Small intestine (tissue), 16 donors: ENCODE measurements at places on chromosomes 11 and 22. TPM values are rescaled to one million over a fixed set of nuclear protein-coding genes. Genes with fewer than 3 reads are reported as not detected.

Gene B4GAT1
- 16.5 TPM for polyA plus RNA-seq

Gene SLC25A18
- 2.1 TPM for polyA plus RNA-seq

Gene KRTAP5-1
- polyA plus RNA-seq = not detected

Gene PNPLA3
- polyA plus RNA-seq = 0.53 TPM

Gene NF2
- polyA plus RNA-seq = 8.1 TPM

Gene SMTNL1
- not detected for polyA plus RNA-seq

- H3K27me3 ChIP-seq = no peaks in the 10 kb centered on the region
- H3K27ac ChIP-seq = no peak overlapping the region
- no peaks in the 10 kb centered on the region for H3K4me1 ChIP-seq
- H3K36me3 ChIP-seq = peaks cover 6% of the 10 kb centered on the region
Measured at GRCh38 chr11:9130297-9130696, 38.9 kb upstream of the SCUBE2 start.

DNA sequence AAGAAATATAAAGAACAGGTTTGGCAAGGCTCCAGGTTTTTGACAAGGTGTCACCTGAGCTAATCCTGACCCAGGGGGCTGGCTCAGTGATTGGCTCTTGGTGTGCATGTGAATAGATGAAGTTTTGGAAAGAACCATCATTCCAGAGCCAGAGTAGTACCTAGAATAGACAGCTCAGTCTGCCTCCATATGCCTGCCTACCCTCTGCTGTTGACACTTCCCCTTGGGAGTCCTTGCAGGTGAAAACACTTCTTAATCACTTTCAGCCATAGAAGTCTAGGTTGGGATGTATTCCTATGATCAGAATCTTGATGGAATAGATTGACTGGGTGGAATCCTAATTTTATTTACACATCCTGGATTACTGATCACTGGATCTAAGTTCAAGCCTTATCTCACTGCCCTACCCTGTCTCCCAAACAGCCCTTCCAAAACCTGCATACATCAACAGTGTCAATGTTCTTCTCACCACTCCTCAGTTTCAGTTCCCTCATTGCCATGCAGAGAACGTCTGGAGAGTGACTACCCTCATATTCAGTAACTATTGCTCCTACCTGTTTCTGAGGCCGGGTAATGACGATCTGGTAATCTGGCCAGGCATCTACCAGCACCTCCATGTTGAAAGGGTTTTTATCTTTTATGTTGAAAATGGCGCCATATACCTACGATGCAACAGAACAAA lies 6.7 kb downstream of the GLYATL2 start:
- H3K27ac ChIP-seq = no peak overlapping the region
- H3K4me1 ChIP-seq = no peaks in the 10 kb centered on the region
- no peaks in the 10 kb centered on the region for H3K36me3 ChIP-seq
- no peak for DNase-seq
- no peaks in the 10 kb centered on the region for H3K27me3 ChIP-seq

- peak overlapping the region; percentile 2 for H3K27ac ChIP-seq
- peak overlapping the region; percentile 44 for H3K4me3 ChIP-seq
- peak; percentile 70 for DNase-seq
- H3K27me3 ChIP-seq = peaks cover 25% of the 10 kb centered on the region
- no peaks in the 10 kb centered on the region for H3K4me1 ChIP-seq
Measured at GRCh38 chr11:46917109-46917761, 1.1 kb downstream of the LRP4 start.

GRCh38 chr11:3747704-3748103 lies 49.6 kb downstream of the NUP98 start:
- H3K4me3 ChIP-seq = no peak overlapping the region
- no peaks in the 10 kb centered on the region for H3K4me1 ChIP-seq
- DNase-seq = no peak
- H3K27me3 ChIP-seq = no peaks in the 10 kb centered on the region
- H3K36me3 ChIP-seq = peaks cover 50% of the 10 kb centered on the region
- no peak overlapping the region for H3K27ac ChIP-seq

- H3K4me3 ChIP-seq = no peak overlapping the region
- no peaks in the 10 kb centered on the region for H3K27me3 ChIP-seq
- H3K27ac ChIP-seq = no peak overlapping the region
- no peaks in the 10 kb centered on the region for H3K36me3 ChIP-seq
Measured at GRCh38 chr22:49466878-49467595, 360.6 kb downstream of the BRD1 start.

GRCh38 chr22:24601217-24602104 lies 1.5 kb upstream of the GGT1 start:
- H3K27ac ChIP-seq = peak overlapping the region; percentile 15
- peaks cover 4% of the 10 kb centered on the region for H3K4me1 ChIP-seq
- no peaks in the 10 kb centered on the region for H3K27me3 ChIP-seq
- H3K36me3 ChIP-seq = no peaks in the 10 kb centered on the region

GRCh38 chr11:75576499-75576918 lies 14.5 kb downstream of the SERPINH1 start:
- peak overlapping the region; percentile 57 for H3K27ac ChIP-seq
- H3K36me3 ChIP-seq = peaks cover 4% of the 10 kb centered on the region
- DNase-seq = peak; percentile 44
- H3K27me3 ChIP-seq = no peaks in the 10 kb centered on the region

DNA sequence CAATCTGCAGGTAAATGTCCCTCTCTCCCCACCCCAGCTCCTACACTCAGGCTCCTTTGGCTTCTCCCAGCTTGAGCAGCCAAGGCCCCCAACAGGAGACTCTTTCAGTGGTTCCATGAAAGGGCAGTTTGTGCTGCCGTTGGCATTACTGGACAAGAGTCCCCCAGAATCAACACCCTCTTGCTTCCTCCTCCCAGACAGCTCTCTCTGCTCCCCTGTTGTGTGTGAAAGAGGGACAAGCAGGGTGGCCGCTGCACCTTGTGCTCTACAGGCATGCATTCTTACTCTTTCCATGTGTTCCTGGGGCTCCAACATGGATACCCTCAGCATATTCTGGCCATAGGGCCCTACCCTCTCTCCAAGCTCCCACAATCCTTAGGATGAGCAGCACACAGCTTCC lies 48.7 kb downstream of the P4HA3 start:
- H3K27me3 ChIP-seq = no peaks in the 10 kb centered on the region
- no peaks in the 10 kb centered on the region for H3K4me1 ChIP-seq
- H3K27ac ChIP-seq = no peak overlapping the region
- H3K36me3 ChIP-seq = no peaks in the 10 kb centered on the region
- no peak overlapping the region for H3K4me3 ChIP-seq

- H3K36me3 ChIP-seq = no peaks in the 10 kb centered on the region
- no peak for DNase-seq
- H3K4me3 ChIP-seq = no peak overlapping the region
Measured at GRCh38 chr11:2122907-2123627, 16.1 kb downstream of the IGF2 start.

DNA sequence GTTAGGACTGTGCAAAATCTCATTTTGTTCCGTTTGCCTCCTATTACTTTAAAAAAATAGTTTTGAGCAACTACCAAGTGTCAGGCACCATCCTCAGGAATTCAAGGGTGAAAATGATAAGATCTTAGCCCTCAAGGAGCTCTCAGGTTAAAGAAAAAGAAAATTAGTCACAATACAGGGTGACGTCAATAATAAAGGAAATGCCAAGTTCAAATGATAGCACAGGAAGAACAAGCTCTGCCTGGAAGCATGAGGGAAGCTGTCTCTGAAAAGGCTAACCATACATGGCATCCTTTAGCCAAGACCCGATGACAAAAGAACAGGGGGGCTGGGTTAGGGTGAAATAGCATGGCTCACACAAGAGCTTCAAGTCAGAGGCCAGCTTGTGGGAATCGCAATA lies 11.1 kb upstream of the MPZL2 start:
- no peak for DNase-seq
- no peak overlapping the region for H3K4me3 ChIP-seq
- no peak overlapping the region for H3K27ac ChIP-seq
- no peaks in the 10 kb centered on the region for H3K4me1 ChIP-seq
- no peaks in the 10 kb centered on the region for H3K36me3 ChIP-seq

GRCh38 chr11:46920755-46921154 lies 2.4 kb upstream of the LRP4 start:
- no peaks in the 10 kb centered on the region for H3K36me3 ChIP-seq
- H3K27ac ChIP-seq = no peak overlapping the region
- H3K4me3 ChIP-seq = no peak overlapping the region
- H3K27me3 ChIP-seq = no peaks in the 10 kb centered on the region
- no peaks in the 10 kb centered on the region for H3K4me1 ChIP-seq

- H3K27me3 ChIP-seq = peaks cover 28% of the 10 kb centered on the region
- H3K4me3 ChIP-seq = no peak overlapping the region
- no peaks in the 10 kb centered on the region for H3K4me1 ChIP-seq
- no peak for DNase-seq
- no peak overlapping the region for H3K27ac ChIP-seq
Measured at GRCh38 chr11:33880979-33881378, 10.9 kb downstream of the LMO2 start.

- H3K27ac ChIP-seq = peak overlapping the region; percentile 98
- H3K4me1 ChIP-seq = no peaks in the 10 kb centered on the region
- peak; percentile 47 for DNase-seq
- H3K4me3 ChIP-seq = no peak overlapping the region
- no peaks in the 10 kb centered on the region for H3K27me3 ChIP-seq
- no peaks in the 10 kb centered on the region for H3K36me3 ChIP-seq
Measured at GRCh38 chr11:118252688-118253087, 523 bp upstream of the MPZL3 start.

GRCh38 chr11:27470826-27471588 lies 1.6 kb downstream of the LGR4 start:
- no peaks in the 10 kb centered on the region for H3K27me3 ChIP-seq
- no peaks in the 10 kb centered on the region for H3K4me1 ChIP-seq
- DNase-seq = peak; percentile 65

GRCh38 chr11:35056391-35057093 lies 82.4 kb upstream of the CD44 start:
- H3K36me3 ChIP-seq = no peaks in the 10 kb centered on the region
- H3K4me3 ChIP-seq = no peak overlapping the region
- no peaks in the 10 kb centered on the region for H3K4me1 ChIP-seq
- DNase-seq = no peak
- H3K27ac ChIP-seq = no peak overlapping the region
